ENCODE measurements at places on chromosomes 2 and 18. TPM values are rescaled to one million over a fixed set of nuclear protein-coding genes. Genes with fewer than 3 reads are reported as not detected.

The PMAIP1 gene
- 3.1 TPM for total RNA-seq

The GREB1 gene
- 30.8 TPM for total RNA-seq

DNA sequence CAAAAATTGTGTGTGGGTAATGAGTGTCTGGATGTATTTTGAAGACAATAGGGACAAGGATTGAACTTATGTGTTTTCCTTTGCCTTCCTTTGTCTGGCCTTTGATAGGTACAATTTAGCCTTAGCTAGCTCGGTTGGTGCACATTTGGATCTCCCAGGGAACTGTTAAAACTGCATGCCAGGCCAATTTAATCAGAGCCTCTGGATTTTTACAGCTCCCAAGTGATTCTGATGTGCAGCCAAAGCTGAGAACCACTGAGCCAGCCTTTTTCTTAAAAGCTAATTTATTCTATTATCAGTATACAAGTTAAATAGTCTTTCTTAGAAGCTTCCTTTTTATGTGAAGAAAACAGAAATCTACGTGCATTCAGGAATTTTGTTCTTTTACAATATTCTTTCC, 25.0 kb downstream of the PLEK start:
- no peak overlapping the region for H3K4me3 ChIP-seq
- DNase-seq, result no peak
- no peaks in the 10 kb centered on the region for H3K36me3 ChIP-seq
- H3K27ac ChIP-seq, result no peak overlapping the region
- no peaks in the 10 kb centered on the region for H3K27me3 ChIP-seq

DNA sequence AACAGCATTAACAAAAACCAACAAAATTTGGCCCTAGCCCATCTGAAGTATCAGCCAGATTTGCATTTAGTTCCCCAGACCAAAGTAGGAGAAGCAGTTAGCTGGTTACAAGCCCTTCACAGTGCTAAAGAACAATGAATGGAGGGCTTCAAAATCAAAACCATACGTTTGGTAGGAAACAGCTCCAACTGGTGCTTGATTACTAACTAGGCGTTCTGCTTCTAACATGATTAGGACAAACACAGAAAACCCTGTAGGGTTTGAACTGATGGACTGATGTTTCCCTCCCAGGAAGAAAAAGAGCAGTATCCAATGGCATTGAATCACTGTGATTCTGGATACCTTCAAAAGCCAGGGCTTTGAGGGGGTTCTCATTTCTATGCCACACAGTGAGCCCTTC, 20.5 kb upstream of the STAT4 start:
- no peaks in the 10 kb centered on the region for H3K27me3 ChIP-seq
- H3K27ac ChIP-seq, result no peak overlapping the region
- H3K4me1 ChIP-seq, result peaks cover 14% of the 10 kb centered on the region
- no peak for DNase-seq
- no peak overlapping the region for H3K4me3 ChIP-seq
- no peaks in the 10 kb centered on the region for H3K36me3 ChIP-seq

- no peak overlapping the region for H3K4me3 ChIP-seq
- no peak overlapping the region for H3K27ac ChIP-seq
- H3K27me3 ChIP-seq, result no peaks in the 10 kb centered on the region
- H3K36me3 ChIP-seq, result no peaks in the 10 kb centered on the region
These were observed 87.0 kb downstream of the LIPG start for GRCh38 chr18:49648811-49649210.

- H3K36me3 ChIP-seq, result no peaks in the 10 kb centered on the region
- H3K4me1 ChIP-seq, result no peaks in the 10 kb centered on the region
- no peaks in the 10 kb centered on the region for H3K27me3 ChIP-seq
- no peak overlapping the region for H3K27ac ChIP-seq
- DNase-seq, result no peak
- H3K4me3 ChIP-seq, result no peak overlapping the region
These were observed 73.2 kb downstream of the IL1R2 start for GRCh38 chr2:102064679-102065674.

DNA sequence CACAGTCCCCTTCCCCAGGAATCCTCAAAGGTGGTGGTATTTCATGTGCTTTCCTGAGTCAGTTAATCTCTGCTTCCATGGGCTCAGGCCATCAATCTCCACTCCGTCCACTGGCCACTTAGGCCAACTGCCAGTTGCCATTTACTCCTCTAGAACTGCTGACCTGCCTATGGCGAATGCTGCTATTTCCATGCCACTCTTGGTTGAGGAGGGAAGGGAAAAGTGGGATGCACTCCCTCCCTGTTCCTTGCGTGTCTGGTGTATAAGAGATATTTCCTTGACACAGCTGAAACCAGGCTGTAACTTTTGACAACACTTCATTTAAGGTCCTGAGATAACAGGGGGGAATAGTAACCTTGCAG, 261.5 kb downstream of the MREG start:
- DNase-seq, result no peak
- H3K27ac ChIP-seq, result no peak overlapping the region
- no peaks in the 10 kb centered on the region for H3K36me3 ChIP-seq

DNA sequence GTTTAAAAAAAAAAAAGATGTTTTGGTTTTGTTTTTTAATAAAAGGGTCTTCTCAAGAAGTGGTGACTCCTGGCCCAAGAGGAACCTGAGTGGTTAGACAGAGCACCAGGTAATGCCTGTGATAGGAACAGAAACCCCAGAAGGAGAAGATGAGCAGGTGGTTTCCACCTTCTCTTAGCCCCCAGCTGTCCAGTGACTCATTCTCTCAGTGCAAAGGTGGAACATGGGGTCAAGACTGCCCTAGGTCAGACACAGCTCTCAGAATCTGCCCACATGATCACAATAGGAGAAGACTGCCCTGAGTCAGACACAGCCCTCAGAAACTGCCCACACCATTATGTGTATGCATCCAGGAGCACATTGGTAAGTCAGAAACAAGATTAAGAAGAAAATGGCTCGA, 61.8 kb downstream of the TBC1D8 start:
- no peaks in the 10 kb centered on the region for H3K36me3 ChIP-seq
- H3K27me3 ChIP-seq, result no peaks in the 10 kb centered on the region
- DNase-seq, result no peak
- no peak overlapping the region for H3K4me3 ChIP-seq
- no peaks in the 10 kb centered on the region for H3K4me1 ChIP-seq
- no peak overlapping the region for H3K27ac ChIP-seq

- H3K36me3 ChIP-seq, result no peaks in the 10 kb centered on the region
- no peak overlapping the region for H3K27ac ChIP-seq
- DNase-seq, result no peak
- H3K4me3 ChIP-seq, result no peak overlapping the region
These were observed 84.4 kb upstream of the CD28 start for GRCh38 chr2:203621981-203622515.

DNA sequence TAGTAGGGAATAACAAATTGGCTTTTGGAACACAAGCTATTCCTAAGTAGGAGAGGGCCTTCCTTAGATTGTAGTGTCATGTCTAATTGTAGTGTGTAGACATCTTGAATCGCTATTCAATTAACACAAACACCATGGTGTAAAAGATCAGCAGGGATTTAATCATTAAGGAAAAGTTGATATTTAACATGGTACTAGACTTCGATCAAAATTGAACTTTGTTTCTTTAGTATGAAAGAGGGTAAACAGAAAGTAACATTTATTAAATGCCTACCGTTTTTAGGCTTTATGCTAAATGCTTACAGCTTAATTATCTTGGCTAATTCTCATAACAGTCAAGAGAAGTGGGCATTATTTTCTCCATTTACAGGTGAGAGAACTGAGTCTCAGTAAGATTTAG, 37.5 kb upstream of the FIGN start:
- H3K4me1 ChIP-seq, result no peaks in the 10 kb centered on the region
- H3K27ac ChIP-seq, result no peak overlapping the region
- no peak overlapping the region for H3K4me3 ChIP-seq
- no peaks in the 10 kb centered on the region for H3K27me3 ChIP-seq
- no peak for DNase-seq

DNA sequence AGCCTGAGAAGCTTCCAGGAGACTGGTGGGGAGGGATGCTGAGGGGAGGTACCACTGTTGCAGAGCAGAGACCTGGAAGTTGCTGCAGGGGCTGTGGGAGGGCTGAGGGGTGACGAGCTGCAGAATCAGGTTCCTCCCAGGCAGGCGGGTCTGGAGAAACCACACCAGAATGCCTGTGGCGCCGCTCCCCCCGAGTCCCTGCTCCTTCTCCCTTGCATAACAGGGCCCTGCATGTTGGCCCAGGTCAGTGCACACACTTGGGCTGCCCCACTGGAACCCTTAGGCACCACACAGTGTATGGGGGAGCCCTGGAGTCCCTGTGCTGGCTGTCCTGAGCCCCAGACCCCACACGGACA, 60.4 kb downstream of the ARL4C start:
- no peak overlapping the region for H3K4me3 ChIP-seq
- DNase-seq, result no peak
- no peaks in the 10 kb centered on the region for H3K36me3 ChIP-seq
- H3K4me1 ChIP-seq, result peaks cover 14% of the 10 kb centered on the region
- H3K27me3 ChIP-seq, result no peaks in the 10 kb centered on the region

DNA sequence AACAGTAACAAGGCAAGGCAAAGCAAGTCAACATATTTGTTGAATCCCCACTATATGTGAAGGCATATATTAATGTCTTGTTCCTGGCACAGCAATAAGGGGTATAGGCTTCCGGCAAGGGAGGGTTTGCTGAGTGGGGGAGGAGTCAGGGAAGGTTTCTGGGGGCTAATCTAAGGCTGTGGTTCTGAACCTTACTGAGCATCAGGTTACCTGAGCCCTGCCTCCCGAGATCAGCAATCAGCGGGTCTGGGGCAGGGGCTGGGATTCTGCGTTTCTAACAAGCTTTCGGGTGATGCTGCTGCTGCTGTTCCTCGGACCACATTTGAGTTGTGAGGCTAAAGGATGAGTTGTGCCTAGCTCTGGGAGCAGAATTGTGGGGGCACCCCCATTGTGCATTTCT, 401.7 kb upstream of the SPRED2 start:
- H3K27ac ChIP-seq, result no peak overlapping the region
- no peak for DNase-seq
- H3K36me3 ChIP-seq, result no peaks in the 10 kb centered on the region
- H3K4me1 ChIP-seq, result peaks cover 22% of the 10 kb centered on the region
- H3K4me3 ChIP-seq, result no peak overlapping the region

DNA sequence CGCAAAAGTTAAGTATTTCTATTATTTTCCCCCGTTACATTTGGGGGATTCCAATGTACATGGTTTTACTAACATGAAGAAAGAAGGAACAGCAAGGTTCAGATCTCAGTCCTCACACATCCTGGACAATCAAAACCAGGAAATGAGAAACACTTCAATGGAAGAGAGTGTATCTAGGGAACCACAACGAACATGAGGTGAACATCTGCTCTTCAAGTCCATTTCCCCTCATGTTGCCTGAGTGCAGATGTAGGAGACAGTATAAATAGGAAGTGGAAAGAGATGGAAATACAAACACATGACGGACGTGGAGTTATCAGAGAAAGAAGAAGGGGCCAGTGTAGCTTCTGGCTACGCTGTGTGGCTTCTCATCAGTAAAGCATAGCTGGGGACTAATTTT, 52.6 kb downstream of the CHN1 start:
- peaks cover 13% of the 10 kb centered on the region for H3K4me1 ChIP-seq
- DNase-seq, result no peak
- H3K27me3 ChIP-seq, result no peaks in the 10 kb centered on the region
- no peaks in the 10 kb centered on the region for H3K36me3 ChIP-seq

- peak; percentile 39 for DNase-seq
- no peaks in the 10 kb centered on the region for H3K4me1 ChIP-seq
- H3K36me3 ChIP-seq, result no peaks in the 10 kb centered on the region
- H3K27ac ChIP-seq, result no peak overlapping the region
- H3K4me3 ChIP-seq, result no peak overlapping the region
These were observed 112.1 kb downstream of the KYNU start for GRCh38 chr2:142989273-142990204.
